DMS79 treated with DMSO at 0.1 percent for 48 hours (cell line): ENCODE measurements at places on chromosomes 12 and 14.

- peak; percentile 44 for DNase-seq
Observed at GRCh38 chr12:106112145-106112821, 26.5 kb downstream of the NUAK1 start.

DNA sequence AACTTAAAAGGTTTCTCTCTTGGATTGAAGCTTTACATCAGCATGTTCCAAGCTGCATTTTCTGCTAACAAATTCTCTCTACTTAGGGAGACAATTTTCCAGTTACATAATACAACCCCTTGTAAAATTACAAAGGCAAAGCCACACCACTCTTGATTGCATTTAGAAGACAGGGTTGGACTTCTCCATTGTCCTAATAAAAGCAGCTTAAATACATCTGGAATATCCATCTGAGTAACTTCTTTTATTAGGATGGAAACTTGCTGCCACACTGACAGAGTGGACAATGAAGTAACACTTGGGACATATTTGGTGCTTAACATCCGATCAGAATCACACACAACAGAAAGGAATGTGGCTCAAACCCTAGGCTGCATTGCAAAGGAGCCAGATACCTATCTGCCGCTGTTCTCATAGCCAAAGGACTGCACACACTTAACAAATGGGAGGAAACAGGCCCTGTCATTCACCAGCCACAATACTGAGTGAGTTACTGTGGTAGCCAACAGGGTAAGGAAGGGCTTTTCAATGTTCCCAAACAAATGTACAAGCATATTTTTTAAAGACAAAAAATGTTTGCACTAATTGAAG lies 157.2 kb downstream of the PAX9 start:
- DNase-seq: no peak

- DNase-seq: no peak
Observed at GRCh38 chr14:72523424-72524294, 370.2 kb downstream of the DPF3 start.

DNA sequence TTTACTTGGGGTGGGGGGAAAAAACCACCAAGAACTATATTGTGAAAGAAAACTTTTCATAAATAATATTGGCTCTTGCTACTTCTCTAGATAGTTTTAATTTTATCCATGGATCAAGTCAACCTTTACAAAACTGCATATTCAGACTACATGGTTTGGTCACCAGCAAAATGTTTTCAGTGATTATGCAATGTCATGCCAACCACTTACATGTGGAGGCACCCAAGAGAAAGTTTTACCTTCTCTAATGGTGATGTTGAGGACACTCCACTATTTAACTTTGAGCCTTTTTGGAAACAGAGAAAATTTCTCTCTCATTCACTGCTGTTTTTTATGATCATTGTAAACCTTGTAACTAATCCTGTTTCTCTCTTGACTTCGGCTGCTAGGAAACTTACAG lies 21.6 kb downstream of the PLCZ1 start:
- no peak for DNase-seq

GRCh38 chr14:73997944-73998447 lies 21.1 kb downstream of the ENTPD5 start:
- no peak for DNase-seq

DNA sequence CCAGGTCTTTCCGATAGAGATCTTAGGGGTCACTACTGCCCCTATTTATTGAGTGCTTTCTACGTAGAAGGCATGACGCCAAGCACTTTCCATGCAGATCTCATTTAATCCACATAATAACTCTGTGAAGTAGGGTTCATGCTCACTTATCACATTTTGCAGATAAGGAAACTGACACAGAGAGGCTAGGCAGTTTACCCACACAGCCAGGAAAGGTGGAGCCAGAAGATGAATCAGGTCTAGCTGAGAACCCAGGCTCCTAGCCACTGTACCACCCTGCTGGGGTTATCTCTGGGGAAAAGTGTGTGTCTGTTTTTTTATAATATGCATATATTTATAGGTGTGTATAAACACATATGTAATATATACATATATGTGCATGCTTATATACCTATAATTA lies 83.6 kb downstream of the KSR2 start:
- DNase-seq: no peak
